Psoas muscle (tissue), 8 donors: ENCODE measurements at places on chromosomes 2 and 18. TPM values are rescaled to one million over a fixed set of nuclear protein-coding genes. Genes with fewer than 3 reads are reported as not detected.

Gene MAP3K19
- polyA plus RNA-seq, result not detected

Gene CDK15
- not detected for polyA plus RNA-seq

Gene GCKR
- polyA plus RNA-seq, result 0.51 TPM

Gene RGPD4
- polyA plus RNA-seq, result not detected

Gene RAB17
- polyA plus RNA-seq, result 0.80 TPM

Gene FER1L5
- 0.01 TPM for polyA plus RNA-seq

Gene UGT1A7
- polyA plus RNA-seq, result not detected

Gene ALPP
- polyA plus RNA-seq, result not detected

Gene NEUROD1
- not detected for polyA plus RNA-seq

Gene LRP2
- polyA plus RNA-seq, result not detected

Gene CPLX4
- polyA plus RNA-seq, result not detected

Gene SERPINB8
- 2.5 TPM for polyA plus RNA-seq

Gene EXOC6B
- polyA plus RNA-seq, result 5.1 TPM

Gene SERPINB5
- polyA plus RNA-seq, result not detected

Gene UGT1A10
- 0.03 TPM for polyA plus RNA-seq

Gene SCN7A
- 2.0 TPM for polyA plus RNA-seq

Gene IL1A
- polyA plus RNA-seq, result not detected

Gene LYPD1
- polyA plus RNA-seq, result 0.03 TPM

Gene CNDP1
- 0.04 TPM for polyA plus RNA-seq

Gene HES6
- polyA plus RNA-seq, result 40.6 TPM
